ENCODE measurements at places on chromosomes 7 and 10. TPM values are rescaled to one million over a fixed set of nuclear protein-coding genes. Genes with fewer than 3 reads are reported as not detected.
A peak's percentile ranks its signal among the peaks of the same experiment; 100 is the strongest.

ENKUR gene
- total RNA-seq: not detected

GET4 gene
- 35.2 TPM for total RNA-seq

CAMK2B gene
- 0.97 TPM for total RNA-seq

GPR37 gene
- total RNA-seq: not detected

ABCB8 gene
- total RNA-seq: 37.6 TPM

VWA2 gene
- total RNA-seq: not detected

ADRA2A gene
- total RNA-seq: not detected

PIK3AP1 gene
- total RNA-seq: 4.5 TPM

DNA sequence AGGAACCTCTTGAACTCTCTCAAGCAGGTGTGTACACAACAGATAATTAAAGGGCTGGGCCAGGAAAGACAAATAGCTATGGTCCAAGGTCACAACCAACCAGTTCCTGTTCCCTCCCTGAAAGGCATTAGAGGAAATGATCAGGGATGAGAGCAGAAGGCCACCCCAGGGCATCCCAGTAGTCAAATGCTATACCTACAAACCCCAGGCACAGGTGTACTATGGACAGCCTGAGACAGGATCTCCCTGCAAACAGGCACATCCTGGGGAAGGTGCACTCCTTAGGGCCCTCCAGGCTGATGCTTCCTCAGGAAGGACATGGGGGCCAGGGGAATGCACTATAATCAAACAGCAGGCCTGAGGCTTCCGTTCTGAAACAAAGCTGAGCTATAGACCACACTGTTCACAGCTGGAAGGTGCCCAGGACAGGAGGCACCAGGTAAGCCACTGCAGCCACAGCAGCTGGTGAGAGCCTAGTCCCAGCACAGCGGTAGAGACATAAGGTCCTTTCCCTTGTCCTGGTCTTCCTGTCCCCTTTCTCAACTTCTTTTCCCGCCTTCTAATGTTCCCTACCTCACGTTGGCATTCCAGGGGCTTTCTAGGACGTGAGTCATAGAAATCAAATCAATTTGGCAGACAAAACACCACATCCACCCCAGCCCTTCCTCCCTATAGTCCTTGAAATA is 13.3 kb downstream of the PARP12 start:
- H3K4me1 ChIP-seq: peaks cover 20% of the 10 kb centered on the region
- no peaks in the 10 kb centered on the region for H3K27me3 ChIP-seq
- peaks cover 13% of the 10 kb centered on the region for H3K36me3 ChIP-seq
- no peak for DNase-seq
- no peak overlapping the region for H3K4me3 ChIP-seq

DNA sequence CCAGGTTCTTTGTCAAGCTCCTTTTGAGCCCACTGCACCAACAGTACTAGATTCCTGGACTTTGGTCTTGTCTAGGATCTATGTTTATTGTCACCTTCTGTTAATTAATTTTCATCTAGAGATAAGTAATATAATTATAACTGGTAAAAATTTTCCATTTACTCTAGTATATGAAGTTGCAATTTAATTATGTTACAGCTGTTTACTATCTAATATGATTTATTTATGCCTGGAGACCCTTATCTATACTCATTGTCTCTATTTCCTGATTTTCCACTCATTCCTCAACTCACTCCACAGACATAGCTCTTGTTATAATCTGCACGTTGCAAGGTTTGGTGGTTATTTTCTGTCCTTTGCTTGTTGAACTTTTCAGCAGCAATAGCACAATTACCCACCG is 63.2 kb upstream of the PHF14 start:
- no peaks in the 10 kb centered on the region for H3K4me1 ChIP-seq
- DNase-seq: no peak
- no peak overlapping the region for H3K4me3 ChIP-seq
- H3K27ac ChIP-seq: no peak overlapping the region
- H3K36me3 ChIP-seq: no peaks in the 10 kb centered on the region

DNA sequence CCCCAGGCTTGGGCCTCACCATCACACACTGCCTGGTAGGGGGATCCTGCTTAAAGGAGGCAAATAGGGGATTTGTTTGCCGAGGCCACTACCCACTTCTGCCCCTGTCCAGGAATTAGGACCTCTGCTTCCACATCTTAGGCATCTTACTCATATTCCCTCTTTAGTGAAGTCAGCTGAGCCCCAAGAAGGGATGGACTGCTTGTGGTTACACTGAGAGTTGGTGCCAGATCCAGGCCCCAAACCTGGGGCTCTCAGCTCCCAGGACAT is 1.6 kb upstream of the GPRIN2 start:
- no peak overlapping the region for H3K27ac ChIP-seq
- H3K4me1 ChIP-seq: peaks cover 5% of the 10 kb centered on the region
- DNase-seq: no peak
- H3K4me3 ChIP-seq: no peak overlapping the region

- no peak for DNase-seq
- peaks cover 4% of the 10 kb centered on the region for H3K27me3 ChIP-seq
- H3K4me3 ChIP-seq: no peak overlapping the region
- no peak overlapping the region for H3K27ac ChIP-seq
- H3K4me1 ChIP-seq: no peaks in the 10 kb centered on the region
Measured at GRCh38 chr10:117186832-117187615, 10.3 kb upstream of the KCNK18 start.

DNA sequence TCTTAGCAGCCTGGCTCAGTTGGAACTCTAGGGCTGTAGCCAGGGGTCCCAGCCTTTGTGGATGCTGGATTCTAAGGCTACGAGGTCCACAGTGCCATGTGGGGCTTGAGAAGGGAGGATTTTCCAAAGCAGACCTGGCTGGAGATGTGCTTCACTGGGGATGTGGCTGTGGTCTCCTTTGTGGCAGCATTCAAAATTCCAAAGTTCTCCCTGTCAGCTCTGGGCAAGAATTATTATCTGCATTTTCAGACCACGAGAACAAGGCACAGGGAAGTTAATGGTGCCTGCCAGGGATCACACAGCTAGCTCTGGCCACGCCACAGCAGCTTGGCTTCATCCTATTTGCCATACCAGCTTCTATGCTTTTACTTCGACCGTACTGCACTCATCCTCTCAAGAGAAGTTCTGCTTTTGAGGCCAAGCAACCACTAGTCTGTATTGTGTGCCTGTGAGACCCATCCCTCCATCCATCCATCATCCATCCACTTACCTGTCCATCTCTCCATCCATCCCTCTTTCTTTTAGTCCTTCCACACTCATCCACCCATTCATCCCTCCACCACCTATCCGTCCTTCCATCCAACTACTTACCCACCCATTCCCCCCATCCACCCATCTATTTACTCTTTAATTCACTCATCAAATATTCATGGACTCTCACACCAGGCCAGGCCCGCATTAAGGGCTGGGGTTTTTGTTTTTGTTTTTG is 71.5 kb downstream of the ZMIZ1 start:
- H3K4me3 ChIP-seq: no peak overlapping the region
- no peak for DNase-seq
- peaks cover 49% of the 10 kb centered on the region for H3K4me1 ChIP-seq
- H3K27ac ChIP-seq: no peak overlapping the region
- H3K36me3 ChIP-seq: no peaks in the 10 kb centered on the region

- no peak overlapping the region for H3K27ac ChIP-seq
- H3K36me3 ChIP-seq: no peaks in the 10 kb centered on the region
- H3K27me3 ChIP-seq: no peaks in the 10 kb centered on the region
- H3K4me3 ChIP-seq: no peak overlapping the region
Measured at GRCh38 chr7:3283130-3283704, 17.8 kb upstream of the SDK1 start.

- no peak overlapping the region for H3K4me3 ChIP-seq
- H3K27me3 ChIP-seq: no peaks in the 10 kb centered on the region
- DNase-seq: no peak
Measured at GRCh38 chr7:51980812-51981211, 664.2 kb upstream of the COBL start.

DNA sequence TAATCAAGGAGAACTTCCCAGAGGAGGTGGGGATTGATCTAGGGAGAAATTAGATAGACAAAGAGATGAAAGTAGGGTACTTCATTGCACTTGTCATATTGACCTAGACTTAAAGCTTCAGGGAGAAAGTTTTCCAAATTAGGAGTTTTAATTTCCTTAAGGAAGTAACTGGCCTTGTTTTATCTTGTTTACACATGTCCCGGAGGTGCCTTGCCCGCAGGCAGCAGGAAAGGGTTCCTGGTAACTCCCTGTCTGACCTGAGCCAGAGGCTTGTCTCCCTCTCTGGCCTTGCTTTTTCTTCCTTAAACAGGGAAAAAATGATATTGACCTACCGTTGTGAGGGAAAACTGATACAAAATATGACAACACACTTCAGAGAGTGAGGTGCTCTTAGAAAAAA is 181.6 kb downstream of the EVX1 start:
- no peak for DNase-seq
- H3K27ac ChIP-seq: no peak overlapping the region
- H3K36me3 ChIP-seq: no peaks in the 10 kb centered on the region
- H3K4me3 ChIP-seq: no peak overlapping the region
- H3K4me1 ChIP-seq: no peaks in the 10 kb centered on the region

- no peak overlapping the region for H3K4me3 ChIP-seq
- no peak for DNase-seq
- H3K4me1 ChIP-seq: no peaks in the 10 kb centered on the region
- no peak overlapping the region for H3K27ac ChIP-seq
- H3K36me3 ChIP-seq: no peaks in the 10 kb centered on the region
Measured at GRCh38 chr7:79612022-79612421, 158.6 kb upstream of the MAGI2 start.

- no peaks in the 10 kb centered on the region for H3K27me3 ChIP-seq
- no peak overlapping the region for H3K27ac ChIP-seq
- H3K4me3 ChIP-seq: no peak overlapping the region
- no peaks in the 10 kb centered on the region for H3K36me3 ChIP-seq
- DNase-seq: no peak
Measured at GRCh38 chr10:98481404-98481945, 34.7 kb upstream of the HPS1 start.

- DNase-seq: no peak
- no peak overlapping the region for H3K4me3 ChIP-seq
- H3K27ac ChIP-seq: no peak overlapping the region
- peaks cover 6% of the 10 kb centered on the region for H3K4me1 ChIP-seq
Measured at GRCh38 chr7:29109899-29110298, 36.4 kb downstream of the CPVL start.

DNA sequence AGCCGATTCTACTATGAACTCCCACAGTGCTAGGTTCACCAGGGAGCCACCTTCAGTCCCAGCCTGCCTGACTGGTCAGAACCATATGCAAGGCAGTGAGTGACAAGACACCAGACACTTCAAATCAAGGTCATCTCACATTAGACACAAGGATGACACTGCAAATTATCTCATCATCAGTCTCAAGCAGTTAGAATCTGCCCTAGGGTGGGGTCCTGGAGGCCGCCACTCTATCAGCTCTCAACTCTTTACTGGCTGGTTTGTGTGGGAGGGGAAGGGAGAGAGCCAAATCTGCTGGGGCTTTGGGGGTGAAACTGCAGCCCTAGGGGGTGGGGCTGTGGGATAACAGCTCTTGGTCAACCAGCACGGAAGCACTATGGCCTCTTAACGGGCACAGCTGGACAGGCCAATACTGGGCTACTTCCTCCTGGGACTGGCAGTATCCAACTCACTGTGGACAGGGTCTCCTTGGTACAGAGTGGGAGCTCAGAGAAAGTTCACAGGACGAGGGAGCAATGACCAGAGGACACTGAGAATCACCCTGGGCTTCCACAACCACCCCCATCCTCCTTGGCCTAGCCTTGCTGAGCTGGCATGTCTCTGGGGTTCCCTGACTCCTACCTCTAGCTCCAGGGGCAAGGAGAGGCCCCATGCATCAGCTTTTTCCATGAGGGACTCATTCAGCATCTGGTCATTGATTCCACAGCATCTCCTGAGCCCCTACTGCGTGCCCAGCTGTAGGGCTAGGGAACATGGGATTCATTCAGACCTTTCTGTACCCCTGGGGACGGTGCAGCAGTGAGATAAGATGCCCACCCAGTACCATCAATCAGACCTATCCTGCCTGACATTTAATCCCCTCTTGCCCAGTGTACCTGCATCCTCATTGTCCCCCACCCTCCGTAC is 5.4 kb downstream of the GPRIN2 start:
- H3K36me3 ChIP-seq: no peaks in the 10 kb centered on the region
- no peaks in the 10 kb centered on the region for H3K27me3 ChIP-seq
- H3K27ac ChIP-seq: no peak overlapping the region
- peaks cover under 1% of the 10 kb centered on the region for H3K4me1 ChIP-seq
- no peak for DNase-seq

GRCh38 chr7:135467207-135467711 is 42.6 kb downstream of the CNOT4 start:
- no peak for DNase-seq
- no peaks in the 10 kb centered on the region for H3K27me3 ChIP-seq
- no peak overlapping the region for H3K27ac ChIP-seq
- H3K36me3 ChIP-seq: peaks cover 22% of the 10 kb centered on the region

- no peaks in the 10 kb centered on the region for H3K27me3 ChIP-seq
- DNase-seq: no peak
- H3K4me1 ChIP-seq: peaks cover 22% of the 10 kb centered on the region
- H3K36me3 ChIP-seq: no peaks in the 10 kb centered on the region
- no peak overlapping the region for H3K27ac ChIP-seq
Measured at GRCh38 chr7:102042016-102042656, 224.7 kb downstream of the CUX1 start.

- H3K27me3 ChIP-seq: no peaks in the 10 kb centered on the region
- peaks cover 44% of the 10 kb centered on the region for H3K4me1 ChIP-seq
- H3K36me3 ChIP-seq: peaks cover 13% of the 10 kb centered on the region
- no peak overlapping the region for H3K4me3 ChIP-seq
- peak overlapping the region; percentile 34 for H3K27ac ChIP-seq
Measured at GRCh38 chr10:103181244-103181643, 11.8 kb downstream of the NT5C2 start.

GRCh38 chr7:107580716-107581383 is 804 bp downstream of the BCAP29 start:
- peak overlapping the region; percentile 38 for H3K27ac ChIP-seq
- peaks cover 19% of the 10 kb centered on the region for H3K36me3 ChIP-seq
- H3K4me1 ChIP-seq: peaks cover 17% of the 10 kb centered on the region
- H3K27me3 ChIP-seq: no peaks in the 10 kb centered on the region

DNA sequence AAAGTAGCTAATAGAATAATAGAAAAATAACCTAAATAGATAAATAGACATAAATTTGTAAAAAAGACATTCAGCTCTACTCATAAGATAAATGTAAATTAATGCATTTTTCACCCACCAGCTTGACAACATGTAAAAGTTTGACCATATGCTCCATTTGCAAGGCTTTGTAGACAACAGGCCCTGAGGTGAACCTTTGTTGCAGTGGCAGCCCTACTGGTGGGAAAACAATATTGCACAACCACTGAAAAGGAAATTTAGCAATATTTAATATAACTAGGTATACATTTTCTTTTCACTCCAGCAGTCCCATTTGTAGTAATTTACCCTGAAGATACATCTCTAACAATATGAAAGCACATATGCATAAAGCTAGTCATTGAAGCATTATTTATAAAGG is 39.0 kb upstream of the ADRA2A start:
- H3K27ac ChIP-seq: no peak overlapping the region
- no peak for DNase-seq
- no peak overlapping the region for H3K4me3 ChIP-seq
- peaks cover 8% of the 10 kb centered on the region for H3K27me3 ChIP-seq
- H3K4me1 ChIP-seq: no peaks in the 10 kb centered on the region

DNA sequence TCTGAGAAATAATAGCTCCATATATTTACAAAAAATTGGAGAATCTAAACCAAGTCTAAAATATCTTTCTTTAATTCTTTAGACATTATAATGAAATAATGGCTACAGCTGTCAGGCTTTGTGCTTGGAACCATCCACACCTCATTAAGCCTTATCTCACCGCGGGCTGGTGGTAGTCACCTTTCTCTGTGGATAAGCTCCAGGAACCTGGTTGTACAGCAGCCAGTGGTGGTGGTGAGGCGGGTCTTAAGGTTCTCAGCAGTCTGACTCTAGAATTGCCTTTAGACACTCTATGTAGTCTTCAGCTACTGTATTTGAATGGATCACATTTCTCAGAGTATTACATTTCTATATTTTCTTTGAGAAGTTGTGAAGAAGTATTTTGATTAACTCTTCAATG is 34.2 kb downstream of the CUL1 start:
- H3K27me3 ChIP-seq: no peaks in the 10 kb centered on the region
- H3K27ac ChIP-seq: no peak overlapping the region
- H3K4me1 ChIP-seq: peaks cover 17% of the 10 kb centered on the region
- H3K36me3 ChIP-seq: peaks cover 27% of the 10 kb centered on the region
